ENCODE measurements at places on chromosomes 7 and 10. TPM values are rescaled to one million over a fixed set of nuclear protein-coding genes. Genes with fewer than 3 reads are reported as not detected.

GRCh38 chr7:55639640-55640039, 67.3 kb upstream of the VOPP1 start:
- no peak for DNase-seq

DNA sequence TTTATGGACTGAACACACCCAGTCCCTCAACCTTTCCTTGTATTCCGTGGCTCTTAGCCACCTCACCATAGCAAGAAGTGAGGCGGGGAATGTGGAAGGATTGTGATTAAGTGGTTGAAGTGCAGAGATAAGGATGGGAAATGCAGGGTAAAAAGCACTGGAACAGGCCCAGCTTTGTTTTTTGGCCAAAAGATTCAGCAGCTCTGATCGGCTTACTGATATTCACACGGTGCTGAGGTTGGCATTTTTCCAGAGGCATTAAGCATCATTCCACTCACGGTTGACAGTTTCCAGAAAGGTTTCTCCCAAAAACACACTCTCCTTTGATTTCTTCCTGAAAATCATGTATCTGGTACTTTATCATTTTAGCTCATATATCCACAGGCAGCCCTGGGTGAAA, 544.2 kb downstream of the CNTNAP2 start:
- no peak for DNase-seq

DNA sequence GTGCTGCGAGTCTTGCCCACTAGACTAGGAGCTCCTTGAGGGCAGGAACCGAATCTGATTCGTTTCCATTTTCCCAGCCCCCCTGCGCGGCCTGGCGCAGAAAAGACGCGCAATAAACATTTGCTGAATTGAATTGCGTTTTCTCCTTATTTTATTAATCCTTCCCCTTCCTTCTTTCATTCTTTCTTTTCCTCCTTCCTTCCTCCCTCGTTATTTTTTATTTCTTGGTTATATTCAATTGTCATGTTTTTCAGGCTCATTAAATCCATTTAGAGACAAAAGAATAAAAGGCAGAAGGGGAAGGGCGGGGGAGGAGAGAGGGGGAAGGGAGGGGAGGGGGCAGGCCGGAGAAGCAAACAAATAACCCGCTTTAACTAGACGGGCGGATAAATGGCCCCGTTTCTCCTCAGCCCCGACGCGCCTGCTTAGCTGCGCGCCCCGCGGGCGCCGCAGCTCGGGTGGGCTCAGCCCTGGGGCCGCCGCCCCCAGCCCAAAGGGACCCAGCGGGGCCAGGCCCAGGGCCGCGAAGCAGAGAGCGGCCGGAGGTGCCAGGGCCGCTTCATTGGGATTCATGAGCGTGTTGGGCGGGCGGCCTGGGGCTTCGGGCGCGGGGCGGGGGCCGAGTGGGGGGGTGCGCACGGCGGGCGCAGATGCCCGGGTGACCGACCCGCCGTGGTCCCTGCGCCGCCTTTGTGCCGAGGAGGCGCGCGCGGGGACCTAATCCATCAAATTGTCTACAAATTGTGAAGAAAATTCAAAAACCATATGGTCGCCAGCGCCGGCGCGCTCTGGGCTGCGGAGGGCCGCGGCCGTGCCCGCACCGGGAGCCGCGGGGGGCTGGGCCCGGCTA, 5.0 kb downstream of the LBX1 start:
- DNase-seq, result no peak

Gene SCRN1
- total RNA-seq, result 17.9 TPM

DNA sequence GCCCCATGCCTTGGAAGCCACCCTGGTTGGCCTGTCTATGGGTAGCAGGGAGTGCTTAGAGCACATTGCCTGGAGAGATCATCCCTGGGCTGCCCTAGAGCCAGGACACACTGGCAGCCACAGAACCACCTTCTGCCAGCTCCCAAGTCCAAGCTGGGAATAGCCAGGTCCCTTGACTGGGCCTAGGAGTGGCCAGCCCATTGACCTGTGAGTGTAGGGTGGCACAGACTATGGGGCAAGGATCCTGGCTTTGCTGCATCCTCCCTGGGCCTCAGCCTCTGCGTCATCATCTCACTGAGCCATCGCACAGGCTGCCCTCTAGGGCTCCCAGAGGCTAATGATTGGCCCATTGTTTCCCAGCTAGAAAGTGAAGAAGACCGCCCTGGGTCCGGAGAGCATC, 7.0 kb downstream of the AQP1 start:
- no peak for DNase-seq

DNA sequence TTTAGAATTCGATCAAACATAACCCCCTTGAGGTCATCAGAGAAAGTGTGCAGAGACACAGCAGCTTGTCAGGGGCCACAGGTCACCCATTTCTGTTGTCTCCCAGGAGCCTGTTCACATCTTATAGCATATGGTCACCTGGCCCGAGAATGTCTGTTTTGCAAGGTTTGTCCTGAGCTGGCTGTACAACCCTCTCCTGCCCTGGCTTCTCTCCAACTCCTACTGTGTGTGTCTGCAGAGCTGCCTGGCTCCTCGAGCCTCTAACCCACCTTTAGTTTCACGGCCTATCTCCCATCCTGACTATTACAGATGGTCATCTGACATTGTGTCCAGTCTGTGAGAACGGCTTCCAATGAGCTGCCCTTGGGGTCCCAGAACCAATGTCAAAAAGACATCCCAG, 683.4 kb downstream of the SDK1 start:
- DNase-seq, result no peak
